Ovary (tissue), 10 donors: ENCODE measurements at places on chromosomes 1 and 21.
A peak's percentile ranks its signal among the peaks of the same experiment; 100 is the strongest.

GRCh38 chr1:155083865-155084721 lies 5.5 kb downstream of the EFNA3 start:
- peak; percentile 59 for DNase-seq

DNA sequence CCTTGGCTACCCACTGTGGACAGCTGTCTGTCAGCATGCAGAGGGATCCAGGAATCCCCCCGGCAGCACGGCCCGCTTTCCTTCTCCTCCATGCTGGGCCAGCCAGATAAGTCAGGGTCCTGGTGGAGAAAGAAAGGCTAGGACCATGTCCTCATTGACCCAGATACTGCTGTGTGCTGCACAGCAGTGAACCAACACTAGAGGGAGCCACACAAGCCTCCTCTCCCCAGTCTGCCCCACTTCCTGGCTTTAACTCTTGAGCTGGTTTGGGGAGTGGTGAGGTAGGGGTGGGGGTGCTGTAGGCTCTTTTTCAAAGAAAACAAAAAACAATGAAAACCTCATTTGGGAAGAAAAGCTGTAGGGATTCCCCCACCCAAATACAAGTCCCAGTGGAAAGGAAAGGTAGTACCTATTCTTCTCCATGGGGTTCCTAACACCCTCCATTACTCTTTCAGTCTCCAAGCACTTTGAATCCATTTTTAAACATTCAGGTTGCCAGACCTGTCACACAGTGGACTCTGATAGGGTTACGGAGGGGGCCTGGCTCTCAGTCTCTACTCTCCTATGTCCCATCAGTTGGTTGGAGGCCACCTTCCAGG lies 84.9 kb upstream of the CD1D start:
- DNase-seq: no peak

- no peak for DNase-seq
Observed at GRCh38 chr1:167650269-167651160, 20.5 kb downstream of the RCSD1 start.

- DNase-seq: peak; percentile 80
Observed at GRCh38 chr1:110084227-110085078, 14.0 kb upstream of the ALX3 start.

DNA sequence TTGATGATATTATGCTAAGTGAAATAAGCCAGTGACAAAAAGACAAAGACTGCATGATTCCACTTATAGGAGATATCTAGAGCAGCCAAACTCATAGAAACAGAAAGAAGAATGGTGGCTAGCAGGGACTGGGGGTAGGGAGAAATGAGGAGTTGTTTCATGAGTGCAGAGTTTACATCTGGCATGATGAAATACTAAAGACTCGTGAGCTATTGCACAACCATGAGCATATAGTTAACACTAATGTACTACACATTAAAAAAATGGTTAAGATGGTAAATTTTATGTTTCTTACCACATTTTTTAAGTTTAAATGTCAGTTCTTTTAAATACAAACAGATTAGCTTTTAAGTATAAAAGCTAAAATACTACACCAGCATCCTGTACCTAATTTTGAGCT lies 57.8 kb downstream of the ESRRG start:
- no peak for DNase-seq

DNA sequence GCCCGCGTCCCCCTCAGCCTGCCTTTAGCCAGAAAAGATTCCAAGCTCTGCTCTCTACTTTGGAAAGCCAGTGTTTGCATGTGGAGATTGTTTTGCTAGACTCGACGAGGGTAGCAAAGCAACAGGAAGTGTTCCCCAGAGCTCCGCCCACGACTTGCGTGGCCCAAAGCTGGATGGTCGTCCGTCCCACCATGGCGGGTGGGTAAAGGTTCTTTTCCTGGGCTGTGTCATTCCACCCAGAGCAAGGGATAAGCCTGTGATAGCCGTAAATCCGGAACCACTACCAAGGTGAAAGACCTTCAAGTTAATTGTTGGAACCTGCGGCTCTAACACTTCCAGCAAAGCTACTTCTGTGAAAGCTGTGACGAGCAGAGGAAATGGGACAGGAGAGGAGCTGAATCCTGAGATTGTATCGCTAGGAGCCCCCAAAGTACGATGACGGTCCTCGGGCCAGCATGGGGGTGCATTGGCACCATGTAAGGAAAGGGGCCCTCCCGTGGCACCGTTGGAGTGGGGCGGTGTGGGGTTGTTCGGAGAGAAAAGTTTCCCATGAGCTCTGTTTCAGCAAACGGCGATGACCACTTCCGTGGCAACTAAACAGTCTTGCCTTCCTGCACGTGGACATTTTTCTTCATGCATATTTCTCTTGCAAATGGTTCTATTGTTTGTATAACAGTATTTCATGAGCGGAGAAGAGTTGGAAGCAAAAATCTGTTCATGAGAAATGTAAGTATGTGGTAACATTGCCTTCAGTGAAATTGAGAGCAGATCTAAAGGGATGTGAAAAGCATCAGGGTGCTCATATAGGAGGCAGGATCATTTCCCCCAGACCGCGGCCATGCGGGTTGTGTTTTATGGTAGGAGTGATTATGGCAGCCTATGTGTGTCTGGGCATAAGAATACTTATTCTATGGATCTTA lies 8.4 kb downstream of the MX2 start:
- DNase-seq: no peak

DNA sequence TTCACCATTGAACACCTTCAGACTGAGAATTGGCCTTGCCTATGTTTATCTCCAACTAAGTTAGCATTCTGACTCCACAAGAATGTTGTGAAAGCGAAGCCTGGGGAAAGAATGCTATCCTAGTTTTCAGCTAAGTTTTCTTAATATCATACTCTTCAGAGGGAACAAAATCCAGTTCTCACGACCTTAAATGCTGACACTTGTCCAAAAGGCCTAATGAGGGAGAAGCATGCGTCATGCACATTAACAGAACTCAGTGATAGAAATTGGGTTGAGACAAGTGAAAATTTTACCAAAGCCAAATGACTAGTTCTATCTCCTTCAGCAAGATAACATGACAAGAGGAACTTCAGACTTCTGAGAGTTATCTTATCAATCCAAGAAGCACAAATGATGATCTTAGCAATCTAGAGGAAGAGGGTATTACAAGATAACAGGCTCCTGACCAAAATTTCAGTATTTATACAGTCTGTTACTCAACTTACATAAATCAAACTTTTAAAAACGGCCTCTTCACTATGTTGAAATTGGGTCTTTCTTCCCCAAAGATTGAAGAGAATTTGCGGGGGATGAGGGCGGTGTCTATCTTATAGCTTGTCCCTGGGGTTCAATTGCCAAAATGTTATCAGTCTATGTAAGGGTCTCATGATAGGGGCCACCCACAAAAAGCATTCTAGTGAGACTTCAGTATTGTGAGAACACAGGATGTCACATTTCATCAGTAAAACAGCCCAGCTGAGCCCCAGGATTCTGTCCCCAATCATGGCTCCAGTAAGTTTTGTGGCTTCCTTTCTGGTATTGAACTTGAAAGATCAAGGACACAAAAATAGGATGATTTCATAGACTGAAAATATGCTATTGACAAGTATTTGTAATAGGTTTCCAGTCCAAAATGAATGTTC lies 26.5 kb upstream of the SLC45A3 start:
- DNase-seq: no peak

DNA sequence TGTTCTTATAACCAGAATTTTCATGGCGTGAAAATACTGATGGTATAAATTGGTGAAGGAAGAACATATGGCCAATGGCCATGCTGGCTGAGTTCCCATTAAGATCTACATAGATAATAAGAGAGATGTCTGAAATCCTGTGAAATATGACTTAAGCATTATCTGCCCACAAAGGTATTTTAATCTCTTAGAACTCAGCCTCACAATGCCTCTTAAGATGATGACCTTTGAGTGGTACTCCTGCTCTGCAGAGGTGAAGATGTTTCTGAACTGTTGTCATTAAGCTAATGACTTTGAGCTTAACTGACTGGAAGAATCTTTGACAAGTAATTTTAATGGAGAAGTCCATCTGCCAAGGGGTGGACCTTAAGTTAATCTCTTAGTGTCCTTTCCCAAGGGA lies 148.7 kb downstream of the ZNF326 start:
- DNase-seq: no peak

DNA sequence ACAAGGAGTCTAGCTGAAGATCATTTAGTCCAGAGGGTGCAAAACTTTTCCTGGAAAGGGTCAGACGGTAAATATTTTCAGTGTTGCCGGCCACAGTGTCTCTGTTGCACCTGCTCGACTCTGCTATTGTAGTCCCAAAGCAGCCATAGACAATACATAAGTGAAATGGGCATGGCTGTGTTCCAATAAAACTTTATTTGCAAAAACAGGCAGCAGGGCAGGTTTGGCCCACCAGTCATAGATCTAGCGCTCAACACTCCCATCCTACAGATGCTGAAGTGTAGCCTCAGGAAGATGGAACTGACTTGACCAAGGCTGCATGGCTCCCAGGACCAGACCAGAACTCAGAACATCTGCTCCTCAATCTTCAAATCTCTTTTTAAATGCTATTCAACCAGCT lies 46.2 kb upstream of the CLDN14 start:
- DNase-seq: no peak

GRCh38 chr1:10873189-10873588 lies 76.7 kb upstream of the CASZ1 start:
- DNase-seq: no peak

DNA sequence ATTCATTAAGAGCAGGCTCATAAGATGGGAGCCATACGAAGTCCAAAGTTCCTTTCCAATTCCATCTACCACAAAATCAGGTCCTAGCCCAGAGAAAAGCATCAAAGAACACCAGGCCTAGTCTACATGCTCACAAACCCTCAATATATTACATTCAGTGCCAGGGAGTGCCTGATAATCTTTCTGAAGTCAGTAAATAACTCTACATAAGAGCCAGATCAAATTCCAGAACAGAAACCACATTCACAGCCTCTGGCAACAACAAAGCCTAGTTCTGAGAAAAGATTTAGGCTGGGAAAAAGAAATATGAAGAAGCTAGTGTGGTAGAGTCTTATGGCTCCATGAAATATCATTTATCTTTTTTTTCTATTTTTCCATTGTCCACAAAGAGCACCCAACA lies 40.5 kb upstream of the RBBP5 start:
- DNase-seq: no peak

- no peak for DNase-seq
Observed at GRCh38 chr1:83583351-83584014, 415.4 kb downstream of the TTLL7 start.

GRCh38 chr1:234067581-234068337 lies 163.3 kb downstream of the SLC35F3 start:
- DNase-seq: no peak

DNA sequence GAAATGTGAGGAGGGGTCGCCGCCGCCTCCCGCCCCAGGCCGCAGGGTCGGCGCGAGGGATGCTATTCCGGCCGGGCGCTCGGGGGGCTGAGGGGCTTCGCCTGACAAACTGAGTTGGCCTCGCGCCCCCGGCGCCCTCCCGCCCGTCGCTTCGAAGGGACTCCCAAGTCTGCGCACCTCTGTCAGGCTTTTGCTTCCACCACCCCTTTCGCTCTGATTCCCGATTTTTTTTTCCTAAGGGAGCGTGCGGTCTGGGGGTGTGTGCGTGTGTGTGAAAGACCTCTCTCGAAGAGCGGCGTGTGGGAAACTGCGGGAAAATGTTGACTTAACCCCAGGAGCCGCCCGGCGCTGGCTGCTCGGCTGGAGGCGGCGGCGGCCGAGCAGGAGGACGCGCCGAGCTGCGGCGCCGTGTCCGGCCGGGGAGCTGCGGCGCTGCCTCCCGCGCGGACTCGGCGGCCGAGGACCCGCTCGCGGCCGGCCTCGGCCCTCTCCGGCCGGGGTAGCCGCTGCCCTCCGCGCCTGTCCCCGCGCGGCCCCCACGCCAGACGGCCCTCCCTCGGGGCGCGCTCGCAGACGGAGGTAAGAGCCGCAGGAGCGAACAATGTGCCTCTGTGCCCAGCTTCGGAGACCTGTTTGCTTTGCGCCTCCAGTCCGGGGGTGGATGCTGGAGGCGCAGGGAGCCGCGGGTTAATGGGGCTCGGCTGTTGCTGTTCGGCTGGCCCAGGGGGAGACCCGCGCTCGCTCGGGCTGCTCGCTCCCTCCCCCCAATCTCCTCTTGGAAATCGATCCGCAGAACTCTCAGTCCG lies 1.1 kb downstream of the ADGRL2 start:
- DNase-seq: peak; percentile 67

GRCh38 chr1:204836856-204837255 lies 33.8 kb upstream of the NFASC start:
- no peak for DNase-seq

GRCh38 chr21:32186804-32187203 lies 92.0 kb downstream of the MIS18A start:
- no peak for DNase-seq

DNA sequence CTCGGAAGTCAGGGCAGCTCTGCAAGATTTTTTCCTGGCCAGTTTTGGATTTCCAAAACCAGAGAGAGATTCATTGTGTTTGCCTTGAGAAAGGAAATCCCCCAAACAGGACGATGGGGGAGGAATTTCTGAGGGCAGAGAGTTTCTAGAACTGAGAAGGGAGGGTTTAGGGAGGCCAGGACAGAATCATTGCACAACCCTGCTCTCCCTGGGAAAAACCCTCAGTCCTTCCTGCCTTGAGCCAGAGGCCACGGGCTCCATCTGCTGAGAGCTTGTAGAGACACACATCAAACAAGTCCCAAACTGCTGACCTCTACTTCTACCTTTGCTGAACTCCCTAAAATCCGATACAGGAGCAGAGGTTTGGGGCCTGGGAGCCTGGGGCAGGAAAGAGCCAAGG lies 99.7 kb downstream of the NMNAT2 start:
- DNase-seq: peak; percentile 83

GRCh38 chr1:160662910-160663309 lies 16.1 kb upstream of the SLAMF1 start:
- no peak for DNase-seq

DNA sequence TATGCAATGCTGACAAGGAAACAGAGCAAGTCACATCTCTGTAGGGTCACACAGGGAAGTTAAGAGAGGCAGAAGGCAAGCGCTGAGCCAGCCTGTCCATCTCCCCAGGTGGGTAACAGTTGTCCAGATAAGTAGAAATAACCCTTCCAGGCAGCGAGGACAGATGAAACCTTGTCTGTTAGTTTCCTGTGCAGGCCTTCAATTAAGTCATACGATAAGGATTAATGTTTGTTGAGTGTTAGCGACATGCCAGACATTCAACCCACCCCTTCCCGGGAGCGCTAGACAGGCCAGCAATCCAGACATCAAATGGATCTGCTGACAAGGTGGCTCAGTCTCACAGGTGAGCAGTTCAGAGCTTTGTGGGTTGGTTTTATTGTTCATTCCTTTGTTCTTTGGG lies 221.5 kb upstream of the FMN2 start:
- no peak for DNase-seq

GRCh38 chr1:42328047-42328625 lies 6.9 kb downstream of the FOXJ3 start:
- no peak for DNase-seq

- DNase-seq: no peak
Observed at GRCh38 chr1:14667651-14667984, 69.1 kb downstream of the KAZN start.
